Activated T-helper 1 cell treated with anti-CD3 and anti-CD28 coated beads, Interleukin-12 subunit alpha, Interleukin-12 subunit beta, Interleukin-2, Interleukin-4 antibody, amounts not matched to agents 30 ng/mL and 10 ng/mL and 1 ng/mL, durations not matched to agents 14 hours and 24 hours and 36 hours (primary cell): ENCODE measurements at places on chromosomes 3 and 15. TPM values are rescaled to one million over a fixed set of nuclear protein-coding genes. Genes with fewer than 3 reads are reported as not detected.
A peak's percentile ranks its signal among the peaks of the same experiment; 100 is the strongest.

GRCh38 chr3:120442975-120443517 is 7.7 kb downstream of the FSTL1 start:
- no peak for DNase-seq
- no peaks in the 10 kb centered on the region for H3K4me1 ChIP-seq
- H3K4me3 ChIP-seq: no peak overlapping the region
- no peaks in the 10 kb centered on the region for H3K36me3 ChIP-seq
- peaks cover 17% of the 10 kb centered on the region for H3K27me3 ChIP-seq

EIF3J gene
- total RNA-seq: 163 and 168 TPM in 2 replicates

CIB2 gene
- total RNA-seq: 1.2 and 1.9 TPM in 2 replicates

DNA sequence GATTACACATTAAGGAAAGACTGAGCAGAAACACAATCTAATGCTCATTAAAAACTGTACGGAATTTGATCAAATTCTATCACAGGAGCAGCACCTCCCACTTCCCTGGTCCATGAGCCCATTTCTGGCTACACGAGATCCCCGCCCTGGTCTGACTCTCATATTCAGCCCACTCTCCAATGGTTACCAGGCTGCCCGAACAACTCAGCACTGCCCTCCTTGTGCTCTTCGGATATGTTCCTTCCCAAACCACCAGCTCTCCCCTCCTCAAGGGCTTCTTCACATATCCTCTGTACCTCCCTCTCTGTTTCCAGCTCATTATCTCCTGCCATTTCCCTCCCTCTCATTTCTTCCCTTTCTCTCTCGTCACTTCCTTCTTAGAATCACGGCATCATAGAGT is 180.5 kb downstream of the RSL24D1 start:
- no peaks in the 10 kb centered on the region for H3K36me3 ChIP-seq
- H3K4me3 ChIP-seq: no peak overlapping the region
- H3K27me3 ChIP-seq: no peaks in the 10 kb centered on the region
- no peaks in the 10 kb centered on the region for H3K4me1 ChIP-seq
- no peak for DNase-seq

DNA sequence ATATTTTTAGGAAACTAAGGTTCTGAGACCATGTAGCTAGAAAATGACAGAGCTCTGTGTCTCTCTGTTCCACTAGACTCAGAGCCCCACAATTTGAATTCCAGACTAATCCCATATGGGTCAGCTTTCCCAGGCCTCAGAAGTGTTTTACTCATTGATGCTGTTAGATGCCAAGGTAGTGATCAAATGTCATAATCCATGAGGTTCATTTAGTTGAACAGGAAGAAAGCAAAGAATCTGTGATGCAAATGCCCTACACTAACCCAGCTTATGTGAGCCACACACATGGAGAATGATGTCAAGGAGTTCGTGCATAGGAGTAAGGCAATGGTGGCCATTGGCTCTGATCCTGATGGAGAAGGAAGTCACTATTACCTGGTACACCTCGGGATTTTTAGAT is 363.4 kb upstream of the RARB start:
- no peak overlapping the region for H3K4me3 ChIP-seq
- H3K27ac ChIP-seq: no peak overlapping the region
- DNase-seq: no peak
- H3K36me3 ChIP-seq: no peaks in the 10 kb centered on the region

- H3K36me3 ChIP-seq: no peaks in the 10 kb centered on the region
- no peak overlapping the region for H3K4me3 ChIP-seq
- no peaks in the 10 kb centered on the region for H3K27me3 ChIP-seq
- no peaks in the 10 kb centered on the region for H3K4me1 ChIP-seq
- H3K27ac ChIP-seq: no peak overlapping the region
- DNase-seq: no peak
These were observed 998.6 kb downstream of the NAALADL2 start for GRCh38 chr3:175857666-175858270.

MME gene
- total RNA-seq: not detected in 2 replicates

CIDEC gene
- total RNA-seq: not detected in 2 replicates

- no peak for DNase-seq
- peaks cover 21% of the 10 kb centered on the region for H3K4me1 ChIP-seq
- peak overlapping the region; percentile 37 for H3K4me3 ChIP-seq
- no peaks in the 10 kb centered on the region for H3K36me3 ChIP-seq
- no peak overlapping the region for H3K27ac ChIP-seq
These were observed 1.9 kb upstream of the PLCD1 start for GRCh38 chr3:38031022-38031994.

DNA sequence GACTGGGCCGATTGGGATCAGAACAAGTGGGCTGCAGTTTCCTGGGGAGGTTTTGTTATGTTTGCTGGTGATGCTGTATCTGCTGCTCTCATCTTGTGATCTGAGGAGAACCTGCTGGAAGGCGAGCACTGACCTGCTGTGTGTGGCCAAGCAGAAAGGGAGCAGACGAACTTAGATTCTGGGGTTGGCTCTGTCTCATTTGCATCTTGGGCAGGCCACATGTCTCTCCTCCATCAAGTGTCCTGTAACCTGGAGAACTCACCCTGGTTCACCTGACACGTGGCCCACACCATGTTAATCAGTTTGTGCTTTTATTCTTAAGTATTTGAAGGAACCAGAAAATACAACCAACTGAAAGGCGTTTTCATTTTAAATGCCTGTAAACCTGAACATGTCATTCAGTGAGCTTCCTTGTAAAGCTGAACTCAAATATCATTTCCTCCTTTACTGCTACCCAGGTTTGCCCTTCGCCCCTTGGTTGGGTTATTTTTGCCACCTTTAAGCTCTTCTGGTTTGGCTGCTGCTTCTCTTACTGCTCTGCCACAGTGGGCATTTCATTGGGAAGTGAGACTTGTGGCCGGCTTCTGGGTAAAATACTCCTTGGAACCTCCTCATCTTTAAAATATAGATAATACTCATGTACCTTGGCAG is 33.5 kb upstream of the TRAK1 start:
- H3K27me3 ChIP-seq: peaks cover 2% of the 10 kb centered on the region
- no peak overlapping the region for H3K27ac ChIP-seq
- no peak for DNase-seq
- H3K4me3 ChIP-seq: no peak overlapping the region

SGO1 gene
- 17.8 and 18.3 TPM in 2 replicates for total RNA-seq

- H3K4me1 ChIP-seq: peaks cover 6% of the 10 kb centered on the region
- no peak for DNase-seq
- H3K36me3 ChIP-seq: peaks cover 3% of the 10 kb centered on the region
- no peak overlapping the region for H3K27ac ChIP-seq
- no peak overlapping the region for H3K4me3 ChIP-seq
These were observed 162.7 kb upstream of the LYSMD4 start for GRCh38 chr15:99895956-99896311.

GRCh38 chr3:96966181-96966929 is 152.0 kb downstream of the EPHA6 start:
- H3K27me3 ChIP-seq: no peaks in the 10 kb centered on the region
- H3K27ac ChIP-seq: no peak overlapping the region
- no peaks in the 10 kb centered on the region for H3K36me3 ChIP-seq
- H3K4me1 ChIP-seq: no peaks in the 10 kb centered on the region
- H3K4me3 ChIP-seq: no peak overlapping the region

DNA sequence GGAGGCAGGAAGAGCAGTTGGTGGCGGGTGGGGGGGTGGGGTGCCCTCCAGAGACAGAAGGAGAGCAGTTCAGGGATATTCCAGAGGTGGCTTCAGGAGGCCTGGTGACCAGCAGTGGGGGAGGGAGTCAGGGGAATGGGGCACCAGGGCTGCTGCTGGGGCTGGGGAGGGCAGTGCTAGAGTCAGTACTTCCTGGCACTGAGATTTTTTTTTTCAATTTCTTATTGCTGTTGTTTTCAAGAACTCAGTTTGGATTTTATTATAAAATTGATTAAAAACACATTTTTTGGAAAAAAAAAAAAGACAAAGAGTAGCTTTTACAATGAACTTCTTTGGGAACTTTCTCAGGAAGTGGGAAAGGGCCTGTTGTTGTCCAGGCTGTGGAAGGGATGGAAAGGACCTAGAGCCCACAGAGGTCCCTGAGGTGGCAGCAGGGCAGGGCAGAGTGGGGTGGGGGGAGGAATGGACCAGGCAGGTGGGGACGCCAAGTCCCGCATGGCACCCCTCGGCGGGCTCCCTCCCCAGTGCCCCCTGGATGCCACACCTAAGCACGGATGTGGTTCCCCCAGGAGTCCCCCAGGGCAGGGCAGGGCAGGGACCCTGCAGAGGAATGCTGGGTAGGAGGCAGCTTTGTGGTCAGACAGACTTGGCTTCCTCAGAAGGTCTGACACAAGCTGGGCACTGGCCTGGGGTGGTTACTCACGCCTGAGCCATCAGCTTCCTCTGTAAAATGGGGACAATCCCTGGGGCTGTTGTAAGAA is 8.5 kb upstream of the ANPEP start:
- DNase-seq: no peak
- H3K36me3 ChIP-seq: no peaks in the 10 kb centered on the region
- H3K27me3 ChIP-seq: peaks cover 10% of the 10 kb centered on the region

- DNase-seq: no peak
- no peak overlapping the region for H3K4me3 ChIP-seq
- no peak overlapping the region for H3K27ac ChIP-seq
- H3K4me1 ChIP-seq: no peaks in the 10 kb centered on the region
These were observed 18.3 kb downstream of the GREM1 start for GRCh38 chr15:32735989-32736700.

- peak; percentile 55 for DNase-seq
- H3K4me1 ChIP-seq: peaks cover 28% of the 10 kb centered on the region
- peak overlapping the region; percentile 93 for H3K27ac ChIP-seq
- H3K27me3 ChIP-seq: no peaks in the 10 kb centered on the region
- H3K4me3 ChIP-seq: peak overlapping the region; percentile 76
- no peaks in the 10 kb centered on the region for H3K36me3 ChIP-seq
These were observed 15.5 kb downstream of the TBC1D2B start for GRCh38 chr15:78061963-78062427.

- no peak for DNase-seq
- no peak overlapping the region for H3K4me3 ChIP-seq
- peaks cover 18% of the 10 kb centered on the region for H3K4me1 ChIP-seq
These were observed 15.4 kb upstream of the RFC4 start for GRCh38 chr3:186821429-186822387.

GRCh38 chr15:68292157-68292781 is 14.7 kb downstream of the FEM1B start:
- H3K4me3 ChIP-seq: no peak overlapping the region
- H3K4me1 ChIP-seq: peaks cover 26% of the 10 kb centered on the region
- DNase-seq: no peak

C3orf85 gene
- not detected in 2 replicates for total RNA-seq

- H3K4me3 ChIP-seq: no peak overlapping the region
- no peak for DNase-seq
- no peak overlapping the region for H3K27ac ChIP-seq
- no peaks in the 10 kb centered on the region for H3K36me3 ChIP-seq
- no peaks in the 10 kb centered on the region for H3K27me3 ChIP-seq
These were observed 1097.7 kb downstream of the ROBO1 start for GRCh38 chr3:78670094-78670493.

GRCh38 chr3:42647821-42648459 is 5.6 kb upstream of the ZBTB47 start:
- H3K27me3 ChIP-seq: no peaks in the 10 kb centered on the region
- peaks cover 14% of the 10 kb centered on the region for H3K4me1 ChIP-seq
- H3K4me3 ChIP-seq: no peak overlapping the region
- H3K27ac ChIP-seq: no peak overlapping the region
- peaks cover 36% of the 10 kb centered on the region for H3K36me3 ChIP-seq

GRCh38 chr3:57816471-57817095 is 60.5 kb downstream of the SLMAP start:
- no peaks in the 10 kb centered on the region for H3K36me3 ChIP-seq
- no peak overlapping the region for H3K4me3 ChIP-seq
- no peaks in the 10 kb centered on the region for H3K27me3 ChIP-seq
- H3K27ac ChIP-seq: no peak overlapping the region
- H3K4me1 ChIP-seq: peaks cover 18% of the 10 kb centered on the region
